ENCODE measurements at places on chromosomes 2 and 18.

DNA sequence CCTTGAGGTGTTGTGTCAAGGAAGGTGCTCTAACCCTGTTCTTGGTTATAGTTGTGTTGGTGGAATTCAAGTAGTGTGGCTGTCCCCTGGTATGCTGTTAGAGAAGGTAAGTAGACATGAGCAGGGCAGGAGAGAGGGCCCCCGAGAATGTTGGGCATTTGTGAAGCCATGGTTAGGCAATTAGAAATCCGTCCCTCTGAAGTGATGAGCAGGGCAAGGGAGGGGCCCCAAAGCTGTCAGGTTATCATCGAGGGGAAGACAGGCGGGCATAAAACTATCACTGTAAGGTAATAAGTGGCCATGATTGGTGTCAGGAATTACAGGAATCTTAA lies 5.2 kb downstream of the XRCC5 start:
- no peak for DNase-seq

DNA sequence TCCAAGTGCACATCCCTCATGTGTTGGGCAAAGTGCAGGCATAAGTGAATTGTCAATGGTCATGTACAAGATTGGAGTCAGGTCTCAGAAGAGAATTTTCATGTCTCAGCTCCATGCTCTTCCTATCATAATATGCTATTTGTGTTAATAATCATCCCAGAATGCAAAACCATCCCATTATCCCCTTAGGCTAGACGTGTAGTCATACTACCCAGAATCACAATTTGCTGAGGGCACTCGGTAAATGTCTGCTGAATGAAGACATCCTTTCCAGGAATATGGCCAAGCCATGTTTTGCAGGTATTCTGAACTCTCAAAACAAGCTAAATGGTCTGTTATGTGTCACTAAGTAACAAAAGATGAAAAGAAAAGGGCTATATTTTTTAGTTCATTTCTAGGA lies 263.8 kb downstream of the RAD51AP2 start:
- DNase-seq: no peak

DNA sequence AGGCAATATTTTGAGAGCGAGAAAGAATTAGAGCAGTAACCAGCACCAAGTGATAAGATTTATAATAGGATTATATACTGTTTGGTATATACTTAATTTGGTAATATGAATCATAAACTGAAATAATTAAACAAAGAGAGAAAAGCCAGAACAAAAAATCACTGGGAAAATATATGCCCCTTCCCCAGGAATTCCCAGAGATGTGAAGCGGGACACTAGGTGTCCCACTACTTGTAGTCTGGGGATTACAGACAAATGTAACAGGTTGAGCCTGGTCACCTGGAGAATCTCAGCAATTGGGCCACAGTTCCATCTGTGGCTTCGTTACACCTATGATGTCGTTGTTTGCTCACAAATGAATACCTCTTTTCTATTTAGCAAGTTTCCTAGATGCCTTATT lies 256.1 kb upstream of the CHAC2 start:
- DNase-seq: no peak

GRCh38 chr2:46657042-46657504 lies 177.7 kb downstream of the TMEM247 start:
- no peak for DNase-seq

- no peak for DNase-seq
Measured at GRCh38 chr2:180472133-180472532, 465.0 kb upstream of the CWC22 start.

GRCh38 chr2:144099780-144100377 lies 420.0 kb downstream of the ZEB2 start:
- DNase-seq: no peak

- no peak for DNase-seq
Measured at GRCh38 chr2:63060472-63060991, 9.9 kb downstream of the OTX1 start.

GRCh38 chr2:215522237-215522636 lies 86.4 kb upstream of the FN1 start:
- no peak for DNase-seq
